Peyer's patch (tissue), 4 donors: ENCODE measurements at places on chromosomes 6 and 20. TPM values are rescaled to one million over a fixed set of nuclear protein-coding genes. Genes with fewer than 3 reads are reported as not detected.

Gene CTCFL
- not detected for total RNA-seq

Gene DYNLT2
- total RNA-seq = 4.1 TPM

Gene TREM1
- 2.1 TPM for total RNA-seq

Gene ELMO2
- 28.0 TPM for total RNA-seq

Gene SHLD1
- 13.8 TPM for total RNA-seq

Gene BTNL2
- 3.6 TPM for total RNA-seq

Gene BCAS4
- total RNA-seq = 0.88 TPM

Gene CGA
- not detected for total RNA-seq

Gene GLP1R
- not detected for total RNA-seq

DNA sequence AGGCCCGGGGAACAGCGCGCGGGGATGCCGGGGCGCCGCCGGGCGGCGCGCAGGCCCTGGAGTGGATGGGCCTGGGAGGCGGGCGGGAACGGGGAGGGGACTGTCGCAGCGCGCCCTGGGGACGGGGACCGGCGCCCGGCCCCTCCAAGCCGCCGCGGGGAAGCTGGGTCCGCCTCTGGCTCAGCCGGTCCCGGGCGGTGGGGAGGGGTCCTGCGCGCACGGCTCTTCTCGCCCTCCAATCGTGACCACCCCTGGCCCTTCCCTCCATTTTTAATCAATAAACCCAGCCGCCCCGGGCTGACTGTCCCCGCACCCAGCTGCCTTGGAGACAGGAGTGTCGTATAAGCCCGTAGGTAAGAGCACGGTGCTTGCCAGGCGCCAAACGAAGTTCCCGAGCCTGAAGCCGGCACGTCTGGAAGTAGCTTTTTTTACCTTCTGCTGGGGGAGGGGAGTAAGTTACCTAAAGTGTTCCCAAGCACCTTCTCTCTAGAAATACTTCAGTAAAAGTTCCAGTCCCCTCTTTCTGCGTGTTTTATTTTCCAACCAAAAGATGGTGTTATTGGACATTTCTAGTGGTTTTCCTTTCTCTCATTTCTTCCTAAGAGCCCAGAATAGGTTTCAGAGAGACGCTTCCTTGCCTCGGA lies 780 bp upstream of the TAF4 start:
- peak overlapping the region; percentile 97 for H3K27ac ChIP-seq
- H3K4me1 ChIP-seq = peaks cover 16% of the 10 kb centered on the region
- DNase-seq = peak; percentile 81

DNA sequence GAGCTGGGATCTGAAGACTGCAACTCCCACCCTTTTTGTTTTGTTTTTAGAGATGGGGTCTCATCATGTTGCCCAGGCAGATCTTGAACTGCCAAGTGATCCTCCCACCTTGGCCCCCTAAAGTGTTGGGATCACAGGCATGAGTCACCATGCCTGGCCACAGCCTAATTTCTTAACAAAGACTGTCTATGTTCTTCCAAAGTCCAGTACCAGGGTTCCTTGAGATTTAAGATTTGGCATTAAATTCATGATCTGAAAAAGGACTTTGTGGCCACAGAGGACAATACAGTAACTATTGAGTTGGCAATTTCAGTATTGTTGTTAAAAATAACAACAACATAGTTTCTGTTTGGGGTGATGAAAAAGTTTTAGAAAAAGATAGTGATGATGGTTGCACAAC lies 28.7 kb upstream of the BEND3 start:
- DNase-seq = no peak
- no peaks in the 10 kb centered on the region for H3K36me3 ChIP-seq
- H3K27ac ChIP-seq = no peak overlapping the region
- H3K27me3 ChIP-seq = no peaks in the 10 kb centered on the region
- no peak overlapping the region for H3K4me3 ChIP-seq

- no peak for DNase-seq
- H3K27me3 ChIP-seq = no peaks in the 10 kb centered on the region
- no peak overlapping the region for H3K4me3 ChIP-seq
- H3K4me1 ChIP-seq = peaks cover 2% of the 10 kb centered on the region
- no peak overlapping the region for H3K27ac ChIP-seq
Observed at GRCh38 chr6:30960907-30961673, 20.3 kb downstream of the MUCL3 start.

GRCh38 chr6:36757206-36757605 lies 59.6 kb downstream of the RAB44 start:
- H3K27ac ChIP-seq = peak overlapping the region; percentile 30
- H3K27me3 ChIP-seq = no peaks in the 10 kb centered on the region
- H3K4me3 ChIP-seq = peak overlapping the region; percentile 4
- no peaks in the 10 kb centered on the region for H3K36me3 ChIP-seq
- no peak for DNase-seq

GRCh38 chr6:25166955-25167748 lies 112.0 kb upstream of the CARMIL1 start:
- H3K27me3 ChIP-seq = no peaks in the 10 kb centered on the region
- H3K36me3 ChIP-seq = no peaks in the 10 kb centered on the region
- H3K4me3 ChIP-seq = no peak overlapping the region
- no peak overlapping the region for H3K27ac ChIP-seq

DNA sequence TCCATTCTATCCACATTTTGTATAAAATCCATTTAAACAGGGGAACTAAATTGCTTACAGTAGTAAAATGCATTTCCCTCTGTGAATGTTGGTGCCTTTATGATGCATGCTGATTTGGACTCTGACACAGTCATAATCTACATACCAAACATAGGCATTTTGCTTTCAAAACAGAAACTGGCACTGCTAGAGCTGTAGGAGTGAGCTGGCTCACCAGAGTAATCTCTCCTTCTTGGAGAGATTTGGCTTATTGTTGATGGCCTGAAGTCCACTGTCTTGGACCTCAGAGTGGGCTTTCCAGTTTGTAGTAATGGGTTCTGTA lies 363.2 kb upstream of the FLRT3 start:
- H3K27ac ChIP-seq = no peak overlapping the region
- H3K4me1 ChIP-seq = no peaks in the 10 kb centered on the region
- no peak for DNase-seq
- no peak overlapping the region for H3K4me3 ChIP-seq

DNA sequence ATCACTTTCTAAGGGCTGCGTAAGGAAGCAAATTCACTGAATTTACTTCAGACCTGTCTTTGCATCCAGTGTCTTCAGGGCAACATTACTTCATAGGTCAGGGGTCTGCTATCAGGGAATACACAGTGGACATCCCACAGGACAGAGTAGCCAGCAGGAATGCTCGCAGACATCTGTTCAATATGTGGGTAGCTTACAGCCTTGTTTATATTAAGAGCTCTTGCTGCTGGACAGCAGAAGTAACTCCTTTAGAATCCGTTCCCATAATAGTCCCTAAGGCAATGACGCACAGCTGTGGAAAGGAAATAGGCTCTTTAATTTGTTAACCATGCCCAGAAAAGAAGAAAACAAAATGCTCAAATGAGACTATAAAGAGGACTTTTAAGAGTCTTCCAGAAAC lies 198.7 kb downstream of the MOXD1 start:
- no peaks in the 10 kb centered on the region for H3K27me3 ChIP-seq
- no peak overlapping the region for H3K4me3 ChIP-seq
- H3K27ac ChIP-seq = peak overlapping the region; percentile 70
- no peaks in the 10 kb centered on the region for H3K4me1 ChIP-seq
- no peak for DNase-seq
- no peaks in the 10 kb centered on the region for H3K36me3 ChIP-seq

DNA sequence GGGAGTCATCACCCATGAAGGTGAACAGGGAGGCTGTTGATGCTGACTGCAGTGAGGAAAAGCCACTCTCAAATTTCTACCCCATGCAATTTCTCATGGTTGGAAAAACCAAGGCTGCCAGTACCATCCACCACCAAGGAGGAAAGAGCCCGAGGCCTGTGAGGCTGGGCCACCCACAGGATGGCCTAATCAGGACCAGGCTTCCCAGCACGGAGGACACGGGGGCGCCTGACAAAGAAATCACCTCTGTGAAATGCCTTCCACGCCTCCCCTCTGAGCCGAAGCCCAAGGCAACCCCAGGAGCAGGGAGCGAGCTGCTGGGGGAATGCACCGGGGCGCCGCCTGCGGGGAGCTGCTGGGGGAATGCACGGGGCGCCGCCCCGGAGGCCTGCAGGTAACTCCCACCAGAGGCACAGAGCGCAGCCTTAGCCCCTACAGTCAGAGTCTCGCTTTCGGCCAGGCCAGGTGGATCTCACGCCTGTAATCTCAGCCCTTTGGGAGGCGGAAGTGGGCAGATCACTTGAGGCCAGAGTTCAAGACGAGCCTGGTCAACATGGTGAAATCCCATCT lies 26.9 kb downstream of the FOXF2 start:
- no peak overlapping the region for H3K4me3 ChIP-seq
- no peaks in the 10 kb centered on the region for H3K36me3 ChIP-seq
- no peaks in the 10 kb centered on the region for H3K27me3 ChIP-seq
- no peak overlapping the region for H3K27ac ChIP-seq
- no peaks in the 10 kb centered on the region for H3K4me1 ChIP-seq
- DNase-seq = no peak

- DNase-seq = no peak
- no peaks in the 10 kb centered on the region for H3K36me3 ChIP-seq
- no peaks in the 10 kb centered on the region for H3K27me3 ChIP-seq
- no peak overlapping the region for H3K4me3 ChIP-seq
- H3K27ac ChIP-seq = peak overlapping the region; percentile 39
Observed at GRCh38 chr20:58584881-58585752, 66.0 kb upstream of the STX16 start.

GRCh38 chr6:148840256-148840655 lies 93.4 kb downstream of the UST start:
- no peaks in the 10 kb centered on the region for H3K36me3 ChIP-seq
- no peak for DNase-seq
- H3K4me1 ChIP-seq = no peaks in the 10 kb centered on the region
- H3K27ac ChIP-seq = no peak overlapping the region
- no peak overlapping the region for H3K4me3 ChIP-seq

- peak overlapping the region; percentile 69 for H3K27ac ChIP-seq
- peak overlapping the region; percentile 40 for H3K4me3 ChIP-seq
- H3K36me3 ChIP-seq = no peaks in the 10 kb centered on the region
- peak; percentile 70 for DNase-seq
- H3K4me1 ChIP-seq = peaks cover 66% of the 10 kb centered on the region
Observed at GRCh38 chr6:33428224-33428965, 8.5 kb downstream of the SYNGAP1 start.

- no peak for DNase-seq
- no peak overlapping the region for H3K27ac ChIP-seq
- peaks cover 22% of the 10 kb centered on the region for H3K36me3 ChIP-seq
- H3K4me1 ChIP-seq = no peaks in the 10 kb centered on the region
Observed at GRCh38 chr6:7615611-7616383, 25.8 kb downstream of the SNRNP48 start.

DNA sequence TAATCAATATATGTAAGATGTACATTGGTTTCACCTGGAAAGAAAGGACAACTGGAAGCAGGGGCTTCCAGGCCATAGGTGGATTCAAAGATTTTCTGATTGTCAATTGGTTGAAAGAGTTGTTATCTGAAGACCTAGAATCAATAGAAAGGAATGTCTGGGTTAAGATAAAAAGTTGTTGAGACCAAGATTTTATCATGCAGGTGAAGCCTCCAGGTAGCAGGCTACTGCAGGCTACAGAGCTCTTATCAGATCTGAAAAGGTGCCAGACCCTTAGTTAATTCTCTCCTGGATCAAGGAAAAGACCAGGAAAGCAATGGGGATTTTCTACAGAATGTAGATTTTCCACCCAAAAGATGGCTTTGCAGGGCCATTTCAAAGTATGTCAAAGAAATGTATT lies 487.2 kb downstream of the BTBD3 start:
- H3K36me3 ChIP-seq = no peaks in the 10 kb centered on the region
- no peaks in the 10 kb centered on the region for H3K4me1 ChIP-seq
- no peak overlapping the region for H3K27ac ChIP-seq

GRCh38 chr20:48685300-48685699 lies 142.5 kb downstream of the PREX1 start:
- no peak for DNase-seq
- no peak overlapping the region for H3K27ac ChIP-seq
- H3K4me1 ChIP-seq = peaks cover 52% of the 10 kb centered on the region
- no peak overlapping the region for H3K4me3 ChIP-seq

DNA sequence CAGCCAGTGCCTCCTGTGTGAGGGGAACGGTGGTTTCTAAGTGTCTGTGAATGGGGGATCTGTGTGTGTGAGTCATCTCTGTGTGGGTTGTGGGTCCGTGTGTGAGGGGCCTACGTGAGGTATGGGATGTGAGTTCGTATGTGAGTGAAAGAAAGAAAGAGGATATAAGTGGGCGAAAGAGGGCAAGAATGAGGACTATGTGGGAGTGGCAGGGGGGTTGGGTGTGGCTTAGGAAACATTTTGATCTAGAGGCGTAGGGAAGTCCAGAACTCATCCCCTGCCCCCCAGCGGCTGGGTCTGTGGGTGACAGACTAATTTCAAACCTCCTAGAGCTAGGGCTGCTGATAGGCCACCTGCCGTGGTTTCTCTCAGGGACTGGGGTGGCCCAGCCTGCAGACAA lies 35.5 kb downstream of the DHX35 start:
- H3K27ac ChIP-seq = no peak overlapping the region
- no peaks in the 10 kb centered on the region for H3K27me3 ChIP-seq
- no peak for DNase-seq
- H3K36me3 ChIP-seq = no peaks in the 10 kb centered on the region
- no peaks in the 10 kb centered on the region for H3K4me1 ChIP-seq

- H3K4me3 ChIP-seq = no peak overlapping the region
- no peaks in the 10 kb centered on the region for H3K27me3 ChIP-seq
- H3K27ac ChIP-seq = no peak overlapping the region
- no peaks in the 10 kb centered on the region for H3K4me1 ChIP-seq
- DNase-seq = no peak
Observed at GRCh38 chr6:4324746-4325145, 189.4 kb upstream of the ECI2 start.

DNA sequence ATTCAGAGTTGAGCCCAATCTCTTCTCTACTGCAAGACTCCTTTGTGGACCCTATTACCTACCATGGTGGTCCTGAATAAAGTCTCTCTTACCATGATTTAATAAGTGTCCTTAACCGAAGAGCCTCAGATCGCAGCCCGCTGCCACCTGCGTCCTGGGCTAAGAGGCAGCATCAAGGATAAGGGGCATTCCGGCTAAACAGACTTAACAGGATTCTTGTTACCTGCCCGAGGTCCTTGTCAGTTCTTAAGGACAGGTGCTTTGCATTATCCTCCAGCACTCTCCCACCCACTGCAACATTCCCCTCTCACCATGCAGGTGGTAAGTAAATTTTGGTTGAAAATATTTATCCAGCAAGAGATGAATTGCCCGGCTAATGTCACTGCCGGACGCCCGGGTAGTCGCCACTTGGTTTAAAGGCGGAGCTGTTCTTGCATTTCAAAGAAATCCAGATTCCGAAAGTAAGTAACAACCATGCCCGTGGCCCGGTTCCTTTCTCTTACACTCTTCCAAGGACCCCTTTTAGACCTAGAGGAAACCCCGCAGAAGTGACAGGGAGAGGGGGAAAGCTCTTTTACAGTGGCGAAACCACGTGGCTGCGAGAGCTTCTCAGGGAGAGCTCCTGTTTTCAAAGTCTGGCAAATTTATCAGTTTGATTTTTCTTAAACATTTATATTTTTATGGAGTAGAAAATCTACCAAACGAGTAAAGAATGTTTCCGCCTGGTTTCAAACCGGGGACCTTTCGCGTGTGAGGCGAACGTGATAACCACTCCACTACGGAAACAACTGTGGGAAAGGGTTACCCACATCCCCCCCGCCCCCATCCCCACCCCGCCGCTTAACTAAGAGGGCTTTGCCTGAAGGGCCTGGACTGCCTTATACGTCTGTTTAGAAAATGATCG lies 41.9 kb upstream of the PRSS16 start:
- no peaks in the 10 kb centered on the region for H3K36me3 ChIP-seq
- no peaks in the 10 kb centered on the region for H3K4me1 ChIP-seq
- H3K4me3 ChIP-seq = no peak overlapping the region
- no peak overlapping the region for H3K27ac ChIP-seq
